ENCODE measurements at places on chromosomes 1 and 21.

DNA sequence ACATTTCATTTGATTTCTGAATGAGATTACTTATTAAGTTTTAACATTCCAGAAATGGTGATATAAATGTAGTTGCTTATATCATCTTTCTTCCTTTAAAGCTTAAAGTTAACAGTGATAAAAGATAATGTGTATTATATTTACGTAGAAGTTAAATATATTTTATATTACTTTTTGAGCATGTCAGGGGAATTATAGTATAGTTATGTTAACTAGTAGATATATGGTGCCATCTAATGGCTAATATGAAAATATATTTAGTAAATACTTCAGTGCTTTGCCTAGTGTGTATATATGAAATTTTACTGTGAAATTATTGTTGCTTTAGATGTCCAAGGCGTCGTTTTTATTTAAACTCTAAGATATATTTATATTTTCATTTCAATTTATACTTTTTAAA is 51.5 kb downstream of the SYT14 start:
- no peak for DNase-seq

DNA sequence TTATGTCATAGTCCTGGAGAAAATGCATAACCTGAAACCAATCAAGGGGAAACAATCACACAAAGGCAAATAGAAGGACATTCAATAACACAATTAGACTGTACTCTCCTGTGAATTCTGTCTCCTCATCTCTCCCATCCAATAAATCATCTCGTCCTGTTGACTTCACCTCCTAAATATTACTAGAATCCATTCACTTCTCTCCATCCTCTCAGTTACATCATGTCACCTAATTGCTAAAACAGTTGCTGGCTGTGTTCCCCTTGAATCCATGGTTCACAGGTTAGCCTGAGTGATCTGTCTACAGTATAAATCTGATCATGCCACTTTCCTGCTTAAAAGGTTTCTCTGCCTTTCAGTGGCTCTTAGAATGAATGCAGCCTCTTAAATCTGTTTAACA is 220.2 kb downstream of the TGFB2 start:
- DNase-seq, result no peak

DNA sequence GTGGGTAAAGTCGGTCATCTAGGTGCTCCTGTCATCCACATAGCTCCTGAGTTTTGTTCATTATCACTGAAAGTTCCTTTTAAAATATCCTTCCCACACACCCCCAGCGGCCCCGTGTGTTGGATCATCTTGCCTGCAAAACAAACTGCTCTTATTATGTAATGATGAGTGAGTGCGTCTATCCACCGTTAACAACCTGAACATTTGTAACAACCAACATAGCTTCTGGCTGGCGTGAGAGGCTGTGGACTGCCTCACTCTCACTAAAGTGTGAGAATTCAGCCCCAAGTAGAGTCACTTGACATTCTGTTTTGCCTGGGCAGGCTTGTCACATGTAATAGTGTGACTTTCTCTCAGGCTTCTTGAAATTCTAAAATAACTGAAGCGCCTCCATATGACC is 14.5 kb upstream of the KCNA2 start:
- no peak for DNase-seq

DNA sequence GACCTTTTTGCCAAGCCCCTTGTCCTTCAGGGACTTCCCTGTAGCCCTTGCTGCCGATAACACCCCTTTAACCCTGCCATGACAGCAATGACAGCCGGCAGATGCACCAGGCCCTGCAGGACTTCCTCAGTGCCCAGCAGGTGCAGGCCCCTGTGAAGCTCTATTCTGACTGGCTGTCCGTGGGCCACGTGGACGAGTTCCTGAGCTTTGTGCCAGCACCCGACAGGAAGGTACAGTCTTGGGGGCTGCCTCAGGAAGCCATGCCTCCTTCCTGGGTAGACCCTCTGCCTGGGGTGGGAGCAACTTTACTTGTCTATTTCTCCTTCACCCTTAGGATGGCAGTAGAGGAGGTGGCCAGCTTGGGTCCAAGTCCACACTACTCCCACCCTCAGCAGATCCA is 16.1 kb upstream of the PADI6 start:
- no peak for DNase-seq

- no peak for DNase-seq
Observed at GRCh38 chr1:48043622-48044021, 46.4 kb upstream of the TRABD2B start.

DNA sequence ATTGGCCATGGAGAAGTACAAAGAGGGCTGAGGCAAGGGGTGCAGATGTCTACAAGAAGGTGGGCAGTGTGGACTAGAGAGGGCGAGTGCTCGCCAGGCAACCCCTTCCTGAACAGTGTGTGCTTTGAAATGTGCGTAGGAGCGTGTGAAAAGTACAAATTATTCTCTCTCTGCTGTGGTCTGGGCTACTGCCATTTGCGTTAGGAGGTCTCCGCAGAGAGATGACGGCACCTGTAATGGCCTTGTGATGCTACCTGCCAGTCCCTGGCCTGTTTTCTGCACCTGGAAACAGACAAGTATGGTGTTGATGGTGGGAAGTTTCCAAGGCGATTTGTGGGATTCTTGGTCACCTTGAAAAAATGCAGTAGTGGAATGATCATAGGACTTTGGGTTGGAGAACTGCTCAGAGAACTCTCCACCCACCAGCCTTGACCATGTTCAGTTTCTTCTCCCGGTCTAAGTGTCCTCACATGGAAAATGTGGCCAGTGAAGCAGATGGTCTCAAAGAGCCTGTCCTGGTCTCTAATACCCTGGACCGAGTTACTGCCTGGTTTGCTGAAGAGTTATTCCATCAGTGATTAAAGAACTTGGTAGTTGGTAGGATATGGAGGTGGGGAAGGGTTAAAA is 74.5 kb downstream of the MRPS6 start:
- no peak for DNase-seq

DNA sequence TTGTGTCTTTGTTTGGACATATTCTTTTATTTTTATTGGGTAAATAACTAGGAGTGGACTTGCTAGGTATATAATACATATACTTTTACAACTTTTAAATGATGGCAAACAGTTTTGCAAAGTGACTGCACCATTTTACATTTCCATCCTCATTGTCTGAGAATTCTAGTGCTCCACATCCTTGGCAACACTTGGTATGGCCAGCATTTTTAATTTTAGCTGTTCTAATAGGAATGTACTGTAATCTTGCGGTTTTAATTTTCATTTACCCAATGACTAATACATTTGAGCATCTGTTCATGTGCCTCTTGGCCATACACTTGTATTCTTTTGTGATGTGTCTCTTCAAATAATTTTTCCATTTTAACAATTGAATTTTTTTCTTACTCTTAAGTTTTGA is 37.0 kb upstream of the ATP6V1G3 start:
- DNase-seq, result no peak

DNA sequence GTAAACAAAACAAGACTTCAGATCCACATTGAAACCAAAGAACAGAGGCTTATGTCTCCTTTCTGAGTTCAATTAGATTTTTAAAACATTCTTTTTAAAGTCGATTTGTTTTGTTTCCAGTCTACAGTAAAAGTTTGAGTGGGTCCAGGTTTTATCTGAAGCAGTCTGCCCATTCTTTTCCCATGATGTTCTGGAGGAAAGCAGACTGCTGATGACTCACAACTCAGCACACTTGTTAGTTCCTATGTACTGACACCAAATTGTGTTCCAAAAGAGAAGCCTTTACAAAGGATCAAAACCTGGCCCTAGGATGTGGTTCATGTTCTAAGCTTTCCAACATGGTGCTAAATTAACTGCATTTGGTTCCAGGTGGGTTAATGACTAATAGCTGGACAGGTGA is 11.4 kb upstream of the CCN1 start:
- no peak for DNase-seq

GRCh38 chr1:171313319-171313834 is 606 bp upstream of the FMO4 start:
- DNase-seq, result peak; percentile 16

DNA sequence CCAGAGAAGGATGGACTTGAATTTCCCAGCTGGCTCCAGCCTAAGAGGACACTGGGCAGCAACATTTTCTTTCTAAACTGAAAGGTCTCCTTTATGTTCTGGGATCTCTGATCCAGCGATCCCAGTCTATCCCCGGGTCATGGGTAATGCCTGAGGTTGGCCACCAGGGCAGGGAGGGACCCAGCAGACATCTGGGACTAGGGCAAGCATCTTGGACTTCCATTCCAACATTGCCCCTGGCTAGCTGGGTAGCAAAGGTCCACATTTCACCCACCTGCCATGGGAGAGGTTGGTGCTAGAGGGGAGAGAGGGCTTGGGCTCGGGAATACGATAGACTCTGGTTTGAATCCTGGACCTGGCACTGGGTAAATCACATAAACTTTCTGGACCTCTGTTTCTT is 84.6 kb downstream of the LRRN2 start:
- no peak for DNase-seq

GRCh38 chr1:64112281-64112680 is 91.1 kb upstream of the UBE2U start:
- DNase-seq, result no peak

GRCh38 chr1:12413664-12414410 is 184.0 kb downstream of the VPS13D start:
- DNase-seq, result no peak

- DNase-seq, result peak; percentile 26
Observed at GRCh38 chr1:234154320-234155251, 218.7 kb upstream of the COA6 start.

GRCh38 chr1:26278724-26279455 is 996 bp upstream of the SH3BGRL3 start:
- no peak for DNase-seq

DNA sequence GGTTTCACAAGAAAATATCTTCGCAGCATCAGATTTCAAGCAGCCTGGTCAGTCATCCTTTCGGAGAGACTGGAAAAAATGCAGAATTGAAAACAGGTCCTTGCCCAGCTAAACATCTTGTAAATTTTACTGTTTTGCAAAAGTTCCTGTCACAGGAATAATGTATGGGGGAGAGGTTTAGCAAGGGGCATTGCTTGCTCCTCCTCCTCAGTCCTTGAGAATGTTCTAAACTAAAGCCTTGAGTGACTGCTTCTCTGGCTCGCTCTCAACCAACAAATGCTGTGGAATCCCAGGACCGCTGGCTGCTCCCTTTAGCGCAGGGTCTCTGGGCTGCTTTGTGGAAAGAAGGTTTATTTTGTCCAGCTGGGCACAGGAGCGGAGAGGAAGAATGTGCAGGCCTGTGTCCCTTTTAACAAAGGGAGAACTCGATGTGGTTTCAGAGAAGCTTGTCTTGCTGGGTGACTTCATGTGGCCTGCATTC is 33.6 kb upstream of the FHAD1 start:
- no peak for DNase-seq

- DNase-seq, result no peak
Observed at GRCh38 chr1:236841341-236841740, 46.2 kb downstream of the MTR start.

- no peak for DNase-seq
Observed at GRCh38 chr1:13762642-13763041, 62.7 kb downstream of the PRDM2 start.

DNA sequence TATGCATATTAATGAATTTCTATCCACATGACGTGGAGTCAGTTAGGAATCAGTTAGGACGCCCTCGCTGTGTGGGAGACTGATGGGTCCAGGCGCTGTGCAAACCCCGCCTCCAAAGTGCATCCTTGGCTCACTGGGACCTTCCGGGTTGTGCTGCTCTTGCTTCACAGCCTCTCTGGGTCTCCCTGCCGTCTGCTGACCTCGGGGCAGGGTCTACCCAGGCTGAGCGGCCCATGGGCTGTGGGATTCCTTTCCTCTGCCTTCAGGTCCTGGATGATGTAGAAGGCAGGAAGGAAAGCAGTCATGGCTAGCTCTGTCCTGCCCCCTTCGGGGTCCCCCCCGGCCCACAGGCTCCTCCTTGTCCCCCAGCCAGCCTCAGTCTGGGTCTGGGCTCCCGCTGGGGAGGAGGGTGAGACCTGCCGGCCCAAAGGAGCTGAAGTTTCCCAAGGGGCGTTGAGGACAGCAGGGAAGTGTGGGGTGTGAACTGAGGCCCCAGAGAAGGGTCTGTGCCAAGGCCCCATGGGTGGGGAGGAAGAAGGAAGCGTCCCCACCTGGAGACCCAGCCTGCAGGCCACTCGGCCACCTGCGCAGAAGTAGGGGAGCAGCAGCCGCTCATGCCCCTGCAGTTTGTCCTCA is 24.6 kb upstream of the CDK11A start:
- DNase-seq, result no peak

- no peak for DNase-seq
Observed at GRCh38 chr1:231444059-231444458, 22.0 kb upstream of the EGLN1 start.

- no peak for DNase-seq
Observed at GRCh38 chr1:213996320-213997037, 8.7 kb downstream of the PROX1 start.

- DNase-seq, result no peak
Observed at GRCh38 chr1:53585129-53585528, 125.9 kb downstream of the DMRTB1 start.

DNA sequence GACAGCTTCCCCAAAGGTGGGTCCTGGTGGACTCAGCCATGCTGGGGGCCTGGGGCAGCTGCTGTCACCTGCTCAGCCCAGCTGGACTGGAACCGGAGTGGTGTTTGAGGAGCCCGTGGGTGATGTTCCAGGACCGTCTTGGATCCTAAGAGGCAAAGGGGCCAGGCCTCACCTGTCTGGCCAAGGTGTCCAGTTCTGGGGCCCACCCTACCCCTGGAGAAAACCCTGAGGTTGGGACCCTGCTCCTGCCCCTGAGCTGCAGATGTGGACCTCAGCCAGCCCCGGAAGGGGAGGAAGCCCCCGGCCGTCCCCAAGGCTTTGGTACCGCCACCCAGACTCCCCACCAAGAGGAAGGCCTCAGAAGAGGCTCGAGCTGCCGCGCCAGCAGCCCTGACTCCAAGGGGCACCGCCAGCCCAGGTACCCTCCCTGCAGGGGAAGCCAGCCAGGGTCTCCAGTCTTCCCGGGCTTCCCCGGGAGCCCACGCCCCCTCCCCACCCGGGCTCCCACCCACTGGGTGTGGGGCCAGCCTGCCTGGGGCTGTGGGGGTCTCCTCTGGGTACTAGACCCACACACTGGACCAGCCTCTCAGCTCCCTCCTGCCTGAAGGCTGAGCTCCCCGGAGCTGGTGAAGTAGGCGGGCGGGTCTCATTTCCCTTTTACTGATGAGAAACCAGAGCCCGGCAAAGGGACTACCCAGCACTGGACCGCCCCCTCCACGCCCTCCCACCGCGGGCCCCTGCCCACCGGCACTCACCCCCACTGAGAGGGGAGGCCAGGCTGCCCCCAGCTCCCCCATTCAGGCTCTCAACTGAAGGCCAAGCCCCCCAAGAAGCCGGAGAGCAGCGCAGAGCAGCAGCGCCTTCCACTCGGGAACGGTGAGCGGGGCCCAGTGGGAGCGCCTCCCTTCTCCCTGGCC is 1.3 kb downstream of the AIRE start:
- no peak for DNase-seq

DNA sequence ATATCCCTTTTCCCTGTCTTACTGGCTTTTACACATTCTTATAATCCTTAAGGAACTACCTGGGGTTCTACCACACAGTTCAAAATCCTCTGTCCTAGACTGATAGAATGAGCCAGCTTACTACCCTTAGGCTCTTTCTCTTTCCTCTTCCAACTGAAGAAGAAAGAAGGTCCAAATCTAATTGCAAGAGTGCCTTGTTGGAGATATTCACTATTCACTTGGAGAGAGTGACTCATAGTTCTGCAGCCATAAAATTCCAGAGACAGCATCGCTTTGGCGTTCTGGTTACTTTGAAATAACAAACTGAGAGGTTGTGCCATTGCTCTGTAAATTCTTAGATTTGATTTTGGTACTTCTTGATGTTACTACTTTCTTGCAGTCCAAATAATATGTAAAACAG is 4.2 kb downstream of the CADM3 start:
- DNase-seq, result no peak

All from GM12864 (cell line).